Stomach (tissue), 19 donors: ENCODE measurements at places on chromosomes 4 and X. TPM values are rescaled to one million over a fixed set of nuclear protein-coding genes. Genes with fewer than 3 reads are reported as not detected.
A peak's percentile ranks its signal among the peaks of the same experiment; 100 is the strongest.

UGT2A1 gene
- total RNA-seq: not detected

GRCh38 chrX:145715641-145716138, 101.9 kb upstream of the SLITRK2 start:
- DNase-seq: no peak
- no peaks in the 10 kb centered on the region for H3K4me1 ChIP-seq
- no peak overlapping the region for H3K27ac ChIP-seq

USP17L21 gene
- not detected for total RNA-seq

- DNase-seq: no peak
- no peaks in the 10 kb centered on the region for H3K36me3 ChIP-seq
- H3K4me1 ChIP-seq: no peaks in the 10 kb centered on the region
- no peaks in the 10 kb centered on the region for H3K27me3 ChIP-seq
- H3K4me3 ChIP-seq: no peak overlapping the region
Observed at GRCh38 chr4:187827631-187828030, 167.9 kb upstream of the ZFP42 start.

GRCh38 chr4:102500352-102500695, 835 bp upstream of the NFKB1 start:
- peaks cover 43% of the 10 kb centered on the region for H3K4me1 ChIP-seq
- no peaks in the 10 kb centered on the region for H3K27me3 ChIP-seq
- H3K27ac ChIP-seq: peak overlapping the region; percentile 100
- H3K36me3 ChIP-seq: no peaks in the 10 kb centered on the region
- peak overlapping the region; percentile 74 for H3K4me3 ChIP-seq
- peak; percentile 56 for DNase-seq

GRCh38 chrX:151631822-151632221, 63.4 kb upstream of the PRRG3 start:
- H3K4me1 ChIP-seq: no peaks in the 10 kb centered on the region
- no peak overlapping the region for H3K27ac ChIP-seq
- DNase-seq: no peak
- H3K4me3 ChIP-seq: no peak overlapping the region
- H3K36me3 ChIP-seq: no peaks in the 10 kb centered on the region

XPNPEP2 gene
- 16.3 TPM for total RNA-seq

PRRG1 gene
- total RNA-seq: 4.6 TPM
